ENCODE measurements at places on chromosomes 12 and 14. TPM values are rescaled to one million over a fixed set of nuclear protein-coding genes. Genes with fewer than 3 reads are reported as not detected.

DNA sequence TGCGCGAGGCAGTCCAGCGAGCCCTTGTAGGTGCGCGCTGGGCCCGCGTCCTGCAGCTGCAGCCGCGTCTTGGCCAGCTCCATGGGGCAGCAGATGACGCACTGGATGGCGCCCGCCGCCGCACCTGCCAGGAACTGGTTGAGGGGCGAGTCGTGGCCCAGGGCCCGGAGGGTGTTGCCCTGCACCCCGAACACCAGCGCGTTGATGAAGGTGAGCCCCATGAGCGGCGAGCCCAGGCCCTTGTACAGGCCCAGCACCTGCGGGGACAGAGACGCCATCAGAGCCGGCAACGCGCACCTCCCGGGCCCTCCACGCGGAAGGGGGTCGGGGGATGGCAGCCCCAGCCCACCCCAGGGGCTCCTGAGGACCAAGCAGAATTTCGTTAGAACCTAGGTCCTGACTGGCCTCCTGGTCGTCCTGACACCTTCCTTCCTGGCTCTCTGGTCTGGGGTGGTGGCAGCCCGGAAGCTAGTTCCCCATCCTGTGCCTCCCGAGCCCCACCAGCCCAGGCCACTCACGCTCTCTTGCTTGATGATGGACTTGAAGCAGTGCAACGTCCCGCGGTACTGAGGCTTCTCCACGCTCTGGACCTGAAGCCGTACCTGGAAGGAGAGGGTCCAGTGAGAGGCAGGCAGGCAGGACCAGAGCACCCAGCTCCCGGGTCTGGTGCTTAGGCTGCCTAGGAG is 13.3 kb downstream of the SLC25A29 start:
- DNase-seq: no peak

DNA sequence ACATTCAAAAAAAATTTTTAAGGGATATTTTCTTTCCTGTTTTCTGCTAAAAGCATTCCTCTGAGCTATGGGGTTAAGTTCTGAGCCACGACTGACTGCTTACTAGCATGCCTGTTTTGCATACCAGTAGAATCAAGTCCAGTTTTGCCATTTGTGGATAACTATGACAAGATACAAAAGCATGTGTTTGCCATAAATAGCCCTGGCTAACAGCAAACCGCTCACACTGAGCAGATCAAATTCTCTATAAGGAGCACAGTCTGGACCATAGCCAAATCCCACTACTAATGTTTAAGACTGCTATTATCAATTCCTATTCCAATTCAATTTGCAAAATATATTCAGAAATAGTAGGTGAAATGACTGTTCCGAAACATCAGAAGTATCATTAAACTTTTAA is 3.2 kb downstream of the CFL2 start:
- DNase-seq: no peak

Gene RFX4
- not detected for total RNA-seq

DNA sequence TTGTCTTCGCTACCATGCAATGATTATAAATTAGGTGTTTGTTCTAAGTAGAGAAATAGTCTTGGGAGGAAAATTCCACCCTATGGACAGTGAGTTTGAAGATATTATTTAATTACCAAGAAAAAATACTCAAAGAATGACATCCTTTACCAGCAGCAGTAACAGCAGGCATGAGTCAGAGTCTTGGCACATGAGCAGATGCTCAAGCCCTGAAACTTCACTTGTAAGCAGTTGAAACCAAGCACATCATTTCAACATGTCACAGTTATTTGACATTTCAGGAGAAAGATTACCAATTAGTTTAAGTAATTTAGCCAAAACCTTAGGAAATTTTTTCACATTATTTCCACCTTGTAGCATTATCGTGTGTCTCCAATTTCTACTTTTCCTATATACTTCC is 99.2 kb downstream of the C12orf50 start:
- no peak for DNase-seq

- DNase-seq: no peak
Measured at GRCh38 chr14:36724162-36724561, 62.5 kb downstream of the PAX9 start.

DNA sequence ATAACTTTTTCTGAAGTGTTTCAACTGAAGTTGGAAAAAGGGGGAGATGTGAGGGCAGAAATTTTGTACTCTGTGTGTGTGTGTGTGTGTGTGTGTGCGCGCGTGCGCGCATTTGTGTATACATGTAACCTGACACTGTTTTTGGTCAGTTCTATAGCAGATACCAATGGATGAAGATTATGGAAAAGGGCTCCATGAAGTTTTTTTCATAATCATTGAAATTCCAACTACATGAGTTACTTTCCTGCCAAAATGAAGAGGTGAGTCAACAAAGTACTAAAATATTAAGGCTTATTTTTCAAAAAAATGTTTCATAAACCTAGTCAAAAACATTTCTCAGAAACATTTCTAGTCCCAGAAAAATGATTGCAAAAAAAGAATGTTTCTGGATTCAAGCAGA is 25.7 kb upstream of the CERS5 start:
- DNase-seq: no peak

- DNase-seq: no peak
Measured at GRCh38 chr14:25052921-25053320, 3.0 kb upstream of the STXBP6 start.

GRCh38 chr14:96455588-96455987 is 46.6 kb upstream of the PAPOLA start:
- no peak for DNase-seq

GRCh38 chr12:33317746-33318145 is 121.9 kb downstream of the SYT10 start:
- DNase-seq: no peak

DNA sequence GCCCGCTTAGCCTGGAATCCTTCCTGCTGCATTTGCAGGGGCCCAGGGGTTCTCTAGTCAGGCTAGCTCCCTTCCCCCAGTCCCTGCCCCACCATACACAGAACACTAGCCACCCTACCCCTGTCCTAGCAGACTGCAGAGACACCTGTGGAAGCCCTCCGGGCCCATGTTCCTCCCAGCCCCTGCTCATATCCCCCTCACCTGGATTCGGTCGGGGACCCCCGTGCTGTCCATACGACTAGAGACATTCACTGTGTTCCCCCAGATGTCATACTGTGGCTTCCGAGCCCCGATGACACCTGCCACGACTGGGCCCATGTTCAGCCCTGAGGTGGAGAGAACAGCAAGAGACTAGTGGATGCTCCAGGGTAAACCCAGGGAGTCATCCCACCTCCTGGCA is 20.2 kb downstream of the ADCY6 start:
- no peak for DNase-seq

DNA sequence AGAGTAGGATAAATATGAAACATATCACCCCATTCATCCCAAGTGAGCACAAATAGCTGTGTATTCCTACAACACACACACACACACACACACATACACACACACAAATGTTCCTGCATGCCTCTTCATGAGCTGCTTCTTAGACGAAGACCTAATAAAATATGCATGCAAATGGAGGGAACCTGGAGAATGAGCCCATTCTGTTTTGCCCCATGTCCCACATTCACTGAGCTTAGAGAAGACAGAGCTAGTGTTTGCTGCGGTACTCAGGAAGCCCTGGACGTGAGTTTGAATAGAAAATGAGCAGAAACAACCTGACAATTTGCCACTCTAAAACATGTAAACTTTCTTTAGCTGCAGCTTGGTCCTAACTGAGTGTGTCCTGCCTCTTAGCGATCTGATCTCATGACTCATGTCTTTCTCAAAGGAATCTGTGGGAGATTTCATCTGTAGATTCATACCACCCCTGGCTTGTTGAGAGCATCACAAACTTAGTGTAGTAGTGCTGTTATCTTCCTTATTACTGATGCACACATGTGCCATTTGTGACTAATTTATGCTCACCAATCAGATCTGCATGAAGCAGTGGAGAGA is 86.8 kb downstream of the ITPR2 start:
- DNase-seq: no peak

Gene ABCB9
- 2.5 TPM for total RNA-seq
